Activated naive CD4-positive, alpha-beta T cell treated with anti-CD3 and anti-CD28 coated beads, Interleukin-2, amount 50 U/mL, for 72 hours (primary cell): ENCODE measurements at places on chromosomes 1 and 21. TPM values are rescaled to one million over a fixed set of nuclear protein-coding genes. Genes with fewer than 3 reads are reported as not detected.

The ZNF691 gene
- total RNA-seq, result 6.3 TPM

The LCE6A gene
- not detected for total RNA-seq

DNA sequence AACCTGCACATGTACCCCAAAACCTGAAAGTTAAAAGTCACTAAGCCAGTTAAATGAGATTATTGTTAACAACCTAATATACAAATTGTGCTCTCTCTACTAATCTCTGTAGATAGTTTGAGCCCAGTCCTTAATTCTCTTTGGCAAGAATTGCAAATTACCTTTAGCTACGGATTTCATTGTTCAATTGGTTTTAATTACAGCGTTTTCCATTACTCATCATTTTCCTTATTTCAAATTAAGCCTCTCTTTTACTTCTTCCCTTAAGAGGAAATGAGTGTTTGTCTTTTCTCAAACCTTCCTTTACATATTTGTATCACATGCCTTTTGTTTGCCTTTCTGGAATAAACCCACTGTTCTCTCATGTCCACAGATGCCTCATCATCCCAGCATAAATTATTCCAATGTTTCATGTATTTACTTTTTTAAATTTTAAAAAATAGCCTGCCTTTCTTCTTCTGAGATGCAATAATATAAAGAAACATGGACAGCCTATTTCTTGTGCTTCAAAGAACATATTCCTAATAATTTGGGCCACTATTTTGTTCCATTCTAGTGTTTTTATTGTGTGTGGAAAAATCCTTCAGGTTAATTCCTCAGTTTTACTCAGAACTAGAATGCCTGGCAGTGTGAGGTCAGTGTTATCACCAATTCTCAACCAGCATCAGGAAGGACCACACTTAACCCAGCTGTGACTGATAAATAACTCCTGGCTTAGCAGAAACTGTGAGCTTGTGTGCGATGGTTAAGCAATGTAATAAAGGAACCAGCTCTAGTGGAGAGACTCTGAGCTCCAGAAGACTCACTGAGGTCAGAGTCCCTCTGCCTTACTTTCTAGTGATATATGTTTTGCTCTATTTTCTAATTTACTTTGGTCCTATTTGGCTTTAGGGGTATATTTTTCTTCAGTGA, 600.5 kb downstream of the LTN1 start:
- DNase-seq, result no peak

DNA sequence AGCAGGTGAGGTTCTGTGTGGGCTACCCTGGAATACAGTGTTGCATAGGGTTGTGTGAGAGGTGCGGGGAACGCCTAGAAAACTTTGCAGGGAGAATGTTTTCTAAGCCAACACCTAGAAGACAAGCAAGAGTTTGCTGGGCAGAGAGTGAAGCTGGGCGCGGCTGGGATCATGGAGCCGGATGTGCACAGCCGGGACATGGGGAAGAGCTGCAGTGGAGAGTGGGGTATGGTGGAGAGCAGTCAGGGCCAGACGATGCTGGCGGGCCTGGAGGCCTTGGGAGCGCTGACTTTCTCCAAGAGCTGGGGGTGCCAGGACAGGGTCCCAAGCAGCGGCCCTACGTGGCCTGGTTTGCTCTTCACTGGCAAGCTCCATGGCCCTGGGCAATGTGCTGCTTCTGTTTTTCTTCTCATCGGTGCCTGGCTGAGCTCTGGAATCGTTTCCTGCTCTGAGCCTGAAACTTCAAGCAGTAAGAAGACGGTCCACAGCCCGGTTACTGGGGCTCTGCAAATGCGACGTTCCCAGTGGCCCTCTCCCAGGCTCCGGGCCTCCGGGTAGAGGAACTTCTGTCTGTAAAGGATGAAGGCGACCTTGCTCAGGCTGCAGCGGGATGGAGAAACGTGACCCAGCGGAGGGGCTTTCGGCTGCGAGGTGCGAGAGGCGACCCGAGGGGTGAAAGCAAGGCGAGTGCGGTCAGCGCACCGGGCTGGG, 51.9 kb upstream of the CD34 start:
- DNase-seq, result peak; percentile 58

GRCh38 chr1:41751804-41752513, 166.8 kb downstream of the HIVEP3 start:
- DNase-seq, result no peak

- DNase-seq, result no peak
Measured at GRCh38 chr1:16356867-16357266, 4.6 kb upstream of the FBXO42 start.

The MPZ gene
- 7.1 TPM for total RNA-seq

The RAP1GAP gene
- 0.46 TPM for total RNA-seq

DNA sequence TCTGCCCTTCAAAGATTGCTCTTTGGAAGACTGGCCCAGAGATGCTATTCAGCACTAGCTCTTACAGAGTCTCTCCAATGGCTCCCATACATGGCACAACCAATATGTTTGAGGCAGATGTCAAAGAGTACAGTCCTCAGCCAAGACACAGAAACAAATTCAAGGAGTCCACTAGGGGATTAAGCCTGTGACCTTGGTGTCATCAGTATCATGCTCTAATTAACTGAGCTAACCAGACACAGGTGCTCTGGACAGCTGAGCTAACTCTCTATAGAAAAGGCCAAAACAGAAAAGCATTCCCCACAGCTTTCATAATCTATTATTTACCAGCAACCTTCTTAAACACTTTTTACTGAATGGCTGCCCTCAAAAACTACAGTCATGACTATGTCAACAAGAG, 666.0 kb upstream of the PLXNA2 start:
- DNase-seq, result no peak

- DNase-seq, result peak; percentile 57
Measured at GRCh38 chr1:206925106-206925736, 3.5 kb upstream of the FCMR start.

The B3GALT2 gene
- total RNA-seq, result not detected
